ENCODE measurements at places on chromosomes 4 and X. TPM values are rescaled to one million over a fixed set of nuclear protein-coding genes. Genes with fewer than 3 reads are reported as not detected.

DNA sequence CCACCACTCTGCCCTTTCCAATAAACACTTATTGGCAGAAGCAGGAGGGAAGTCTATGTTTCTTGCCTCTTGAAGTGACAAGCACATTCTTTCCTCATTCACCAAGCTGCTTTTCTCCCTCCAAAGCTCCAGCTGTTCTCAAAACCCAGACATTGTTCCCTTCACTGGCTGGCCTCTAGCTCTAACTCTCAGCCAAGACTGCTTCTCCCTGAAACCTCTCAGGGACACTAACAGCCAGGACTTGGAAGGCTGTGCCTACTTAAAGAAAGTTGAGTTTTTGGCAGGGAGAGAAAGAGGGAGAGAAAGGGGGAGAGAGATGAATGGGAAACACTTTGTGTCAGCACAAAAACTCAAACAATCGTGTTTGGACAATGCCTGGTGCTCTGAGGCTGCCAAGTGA, 99.5 kb downstream of the COX18 start:
- peak; percentile 7 for DNase-seq

GRCh38 chr4:121148000-121148399, 16.1 kb downstream of the TNIP3 start:
- no peak for DNase-seq

GRCh38 chr4:148103597-148104355, 338.4 kb downstream of the NR3C2 start:
- DNase-seq, result no peak

DNA sequence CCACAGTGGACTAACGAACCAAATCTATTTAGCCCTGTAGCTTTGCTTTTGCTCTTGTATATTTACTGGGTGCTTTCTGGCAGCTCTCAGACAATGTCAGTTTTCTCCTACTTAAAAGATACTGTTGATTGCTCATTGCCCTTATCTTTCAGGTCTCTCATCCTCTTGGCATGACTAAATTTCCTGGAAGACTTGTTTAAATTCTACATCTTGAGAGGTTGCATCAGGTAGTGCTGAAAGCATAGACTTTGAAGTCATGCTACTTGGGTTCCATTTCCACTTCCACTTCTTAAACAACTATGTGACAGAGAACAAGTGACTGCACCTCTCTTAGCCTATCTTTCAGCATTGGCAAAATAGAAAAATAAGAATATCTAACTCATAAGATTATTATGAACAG, 8.4 kb downstream of the TDO2 start:
- no peak for DNase-seq

DNA sequence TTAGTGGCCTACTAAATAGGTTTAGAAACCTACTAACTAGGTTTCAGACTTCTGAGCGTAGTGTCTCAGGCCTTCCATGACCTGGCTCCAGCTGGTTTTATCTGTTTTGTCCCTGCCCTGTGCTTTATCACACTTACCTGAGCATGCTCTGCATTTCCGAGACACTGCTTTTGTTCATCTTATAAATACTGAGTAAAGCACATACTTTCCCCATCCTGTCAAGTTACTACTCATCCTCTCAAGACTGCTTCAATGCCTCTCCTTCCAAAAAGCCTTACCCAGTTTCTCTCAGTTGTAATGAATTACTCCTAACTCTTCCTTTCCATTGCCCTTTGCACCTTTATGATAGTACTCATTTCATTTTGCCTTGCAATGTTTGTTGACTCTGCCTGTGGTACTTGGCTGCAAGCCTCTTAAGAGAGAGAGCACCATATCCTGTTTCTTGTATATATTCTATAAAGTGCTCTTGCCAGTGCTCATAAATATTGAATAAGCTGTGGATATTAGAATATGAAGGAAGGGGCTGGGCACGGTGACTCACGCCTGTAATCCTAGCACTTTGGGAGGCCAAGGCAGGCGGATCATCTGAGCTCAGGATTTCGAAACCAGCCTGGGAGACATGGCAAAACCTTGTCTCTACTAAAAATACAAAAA, 34.4 kb downstream of the SLAIN2 start:
- no peak for DNase-seq

DNA sequence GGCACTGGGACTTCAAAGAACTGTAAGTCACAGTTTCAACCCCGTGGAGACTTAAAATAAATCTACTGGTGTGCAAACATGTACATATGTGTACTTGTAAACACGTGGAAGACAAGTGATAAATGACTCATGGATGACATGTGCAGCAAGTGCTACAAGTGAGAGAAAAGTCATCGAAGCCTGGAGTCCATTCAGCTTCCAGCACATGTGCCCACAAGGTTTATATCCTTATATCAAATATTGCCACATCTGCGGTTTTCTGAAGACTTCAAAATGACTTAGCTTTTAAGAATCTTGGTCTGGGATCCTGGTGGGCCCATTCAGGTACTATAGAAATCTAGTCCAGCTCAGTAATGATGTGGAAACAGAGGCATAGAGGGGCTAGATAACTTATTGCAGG, 33.0 kb upstream of the TTC29 start:
- no peak for DNase-seq

DNA sequence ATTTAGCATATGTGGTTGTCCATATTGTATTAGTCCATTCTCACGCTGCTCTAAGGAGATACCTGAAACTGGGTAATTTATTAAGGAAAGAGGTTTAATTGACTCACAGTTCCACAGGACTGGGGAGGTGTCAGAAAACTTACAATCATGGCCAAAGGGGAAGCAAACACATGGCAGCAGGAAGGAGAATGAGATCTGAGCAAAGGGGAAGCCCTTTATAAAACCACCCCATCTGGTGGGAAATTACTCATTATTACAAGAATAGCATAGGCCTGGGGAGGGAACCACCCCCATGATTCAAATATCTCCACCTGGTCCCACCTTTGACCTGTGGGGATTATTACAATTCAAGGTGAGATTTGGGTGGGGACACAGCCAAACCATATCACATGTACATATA, 122.6 kb upstream of the ANK2 start:
- DNase-seq, result no peak

GRCh38 chr4:138680256-138680655, 335.3 kb upstream of the NOCT start:
- DNase-seq, result no peak

GRCh38 chrX:109871121-109871888, 131.6 kb upstream of the TMEM164 start:
- no peak for DNase-seq

GRCh38 chrX:100830547-100830946, 10.4 kb downstream of the CSTF2 start:
- no peak for DNase-seq

DNA sequence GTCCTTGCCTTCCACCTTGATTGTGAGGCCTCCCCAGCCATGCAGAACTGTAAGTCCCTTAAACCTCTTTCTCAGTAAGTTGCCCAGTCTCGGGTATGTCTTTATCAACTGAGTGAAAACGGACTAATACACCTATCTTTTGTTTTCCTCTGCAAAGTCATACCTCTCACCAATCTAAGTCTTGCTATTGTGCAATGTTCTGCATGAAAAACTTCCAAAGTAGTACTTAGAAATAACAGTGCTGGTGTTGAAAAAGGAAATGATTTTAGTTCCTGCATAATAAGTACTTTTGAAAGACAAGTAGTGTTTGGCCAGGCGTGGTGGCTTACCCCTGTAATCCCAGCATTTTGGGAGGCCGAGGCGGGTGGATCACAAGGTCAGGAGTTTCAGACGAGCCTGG, 573.5 kb downstream of the ANKRD50 start:
- DNase-seq, result no peak

DNA sequence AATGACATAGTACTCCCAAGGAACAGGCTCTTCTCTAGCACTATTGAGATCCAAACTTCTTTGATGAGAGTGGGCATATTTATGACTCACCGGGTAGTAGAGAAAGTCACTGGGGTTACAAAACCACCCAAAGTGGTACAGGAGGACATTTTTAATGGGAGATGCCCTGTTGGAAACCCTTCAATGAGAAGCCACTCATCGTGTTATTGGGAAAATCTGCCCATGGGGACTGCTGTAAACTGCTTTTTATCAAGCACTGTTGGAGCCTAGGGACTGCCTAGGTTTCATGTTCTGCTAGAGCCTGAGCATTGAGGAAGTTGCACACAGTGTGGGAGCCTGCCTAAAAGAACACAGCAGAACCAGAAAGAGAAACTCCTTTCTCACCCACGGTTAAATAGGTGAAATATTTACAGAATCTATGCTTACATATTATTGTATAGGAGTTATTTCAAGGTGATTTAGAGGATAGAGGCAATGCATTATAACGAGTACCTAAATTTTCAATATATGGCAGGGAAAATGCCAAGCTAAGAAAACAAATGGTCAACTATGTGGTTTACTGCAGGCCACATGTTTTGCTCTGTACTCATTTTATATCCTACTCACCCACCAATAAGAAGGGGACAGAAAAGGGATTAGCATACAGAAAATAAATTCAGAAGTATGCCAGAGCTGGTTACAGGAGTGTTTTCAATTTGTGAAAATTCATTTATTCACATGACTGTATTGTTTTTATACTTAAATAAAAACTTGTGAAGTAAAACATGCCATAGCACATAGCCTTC, 559.1 kb downstream of the FSTL5 start:
- DNase-seq, result no peak

DNA sequence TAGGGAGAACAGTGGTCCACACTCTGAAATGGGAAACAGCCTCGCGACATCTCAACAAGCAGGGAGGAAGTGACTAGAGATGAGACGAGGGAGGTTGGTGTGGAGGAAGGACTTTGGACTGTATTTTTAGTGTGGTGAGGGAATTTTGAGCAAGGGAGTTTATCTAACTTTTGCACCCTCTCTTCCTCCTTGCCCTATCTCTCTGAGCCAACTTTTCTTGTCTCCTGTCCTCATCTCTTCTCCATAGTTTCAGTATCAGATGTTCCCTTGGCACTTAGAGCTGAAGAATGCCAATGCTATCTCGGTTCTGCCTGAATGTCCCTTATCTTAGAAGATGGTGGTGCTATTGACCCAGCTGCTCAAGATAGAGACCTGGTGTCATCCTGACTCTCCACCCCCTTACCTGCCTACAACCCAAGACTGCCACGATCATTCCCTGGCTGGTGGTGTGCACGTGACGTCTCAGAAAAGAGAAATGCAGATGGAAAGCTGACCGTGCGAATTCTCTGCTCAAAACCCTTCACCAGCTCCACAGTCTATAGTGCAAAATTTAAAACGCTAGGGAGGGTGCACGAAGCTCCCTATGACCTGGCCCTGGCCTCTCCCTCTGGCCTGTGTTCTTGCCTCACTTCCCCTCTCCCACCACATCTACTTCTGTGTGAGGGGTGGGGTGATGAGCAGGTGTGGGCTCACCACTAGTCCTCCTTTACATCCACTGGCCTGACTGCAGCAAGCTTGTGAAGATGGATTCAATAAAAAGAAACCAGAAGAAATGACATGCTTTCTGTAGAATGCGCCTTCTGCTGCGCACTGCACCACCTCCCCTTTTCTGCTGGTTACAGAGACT, 20.9 kb downstream of the MPP1 start:
- no peak for DNase-seq

GRCh38 chr4:152530600-152530999, 5.3 kb downstream of the FBXW7 start:
- no peak for DNase-seq

GRCh38 chrX:18549643-18550042, 122.3 kb downstream of the RS1 start:
- no peak for DNase-seq

GRCh38 chr4:107077192-107077591, 41.1 kb upstream of the DKK2 start:
- DNase-seq, result no peak

GRCh38 chr4:129900430-129900953, 804.5 kb downstream of the C4orf33 start:
- DNase-seq, result no peak

GRCh38 chr4:140679576-140679975, 76.6 kb downstream of the TBC1D9 start:
- no peak for DNase-seq

- DNase-seq, result no peak
These were observed 194.6 kb downstream of the MAML3 start for GRCh38 chr4:139959396-139959795.

DNA sequence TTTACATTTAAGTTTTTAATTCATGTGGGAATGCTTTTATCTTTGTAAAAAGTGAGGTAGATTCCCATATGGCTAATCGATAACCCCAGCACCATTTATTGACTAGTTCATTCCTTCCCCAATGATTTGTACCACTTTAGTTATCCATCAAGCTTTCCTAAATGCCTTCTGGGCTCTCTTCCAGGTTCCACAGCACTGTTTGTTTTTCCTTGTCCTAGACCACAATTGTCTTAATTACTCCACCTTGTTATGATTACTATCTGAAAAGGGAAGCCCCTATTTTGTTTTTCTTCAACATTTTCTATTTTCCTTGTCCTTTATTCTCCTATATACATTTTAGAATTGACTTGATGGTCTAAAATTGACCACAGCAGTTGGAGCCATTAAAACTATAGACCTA, 48.5 kb upstream of the GPRIN3 start:
- DNase-seq, result no peak

DNA sequence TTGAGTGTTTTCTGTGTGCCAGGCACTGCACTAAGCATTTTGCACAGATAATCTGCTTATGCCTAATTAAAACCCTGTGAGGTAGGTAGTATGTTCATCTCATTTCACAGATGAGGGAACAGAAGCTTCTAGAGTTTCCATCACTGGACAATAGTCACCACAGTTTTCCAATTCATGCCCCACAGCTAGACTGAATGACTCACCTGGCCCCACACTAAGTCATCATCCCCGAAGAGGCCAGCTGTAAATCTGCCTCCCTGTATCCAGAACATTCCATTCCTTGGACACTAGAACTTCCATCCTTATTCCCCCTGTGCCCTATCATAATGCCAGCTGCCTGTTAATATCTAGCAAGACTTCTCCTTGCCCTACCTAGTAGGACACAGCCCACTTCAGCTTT, 40.9 kb upstream of the NYX start:
- DNase-seq, result no peak

GRCh38 chr4:182532441-182532840, 289.2 kb downstream of the TENM3 start:
- no peak for DNase-seq

DNA sequence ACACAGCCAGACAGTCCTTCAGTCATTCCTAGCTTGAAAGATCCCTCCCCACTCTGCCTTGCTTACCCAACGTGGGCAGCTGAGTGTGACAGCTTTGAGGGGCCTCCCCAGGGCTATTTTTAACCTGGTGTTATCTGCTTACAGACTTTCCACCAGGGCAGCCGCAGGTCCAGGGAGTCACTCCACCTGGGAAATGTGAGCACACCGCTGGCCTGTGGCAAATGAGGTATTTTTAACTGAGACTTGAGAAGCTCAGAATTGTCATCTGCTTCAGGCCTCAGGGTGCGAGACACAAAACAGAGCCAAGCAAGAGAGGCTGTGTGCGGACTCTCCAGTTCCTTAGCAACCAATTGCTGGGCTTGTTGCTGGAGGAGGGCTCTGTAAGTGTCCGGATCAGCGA, 13.0 kb downstream of the CORIN start:
- peak; percentile 63 for DNase-seq

The KLB gene
- total RNA-seq, result not detected

The SGMS2 gene
- 14.3 TPM for total RNA-seq

The FGD1 gene
- total RNA-seq, result 6.1 TPM

The CFP gene
- 4.5 TPM for total RNA-seq

The APLN gene
- total RNA-seq, result 8.8 TPM

The GPC3 gene
- 1.1 TPM for total RNA-seq

The CHRDL1 gene
- 2.3 TPM for total RNA-seq

The CCNB3 gene
- not detected for total RNA-seq

The DCHS2 gene
- total RNA-seq, result not detected

The COX7B gene
- total RNA-seq, result 1,346 TPM

Data from heart right ventricle (tissue), 16 donors.